ENCODE measurements at places on chromosomes 13 and 19.
A peak's percentile ranks its signal among the peaks of the same experiment; 100 is the strongest.

GRCh38 chr19:7211191-7211951 is 82.8 kb downstream of the INSR start:
- DNase-seq: peak; percentile 2

DNA sequence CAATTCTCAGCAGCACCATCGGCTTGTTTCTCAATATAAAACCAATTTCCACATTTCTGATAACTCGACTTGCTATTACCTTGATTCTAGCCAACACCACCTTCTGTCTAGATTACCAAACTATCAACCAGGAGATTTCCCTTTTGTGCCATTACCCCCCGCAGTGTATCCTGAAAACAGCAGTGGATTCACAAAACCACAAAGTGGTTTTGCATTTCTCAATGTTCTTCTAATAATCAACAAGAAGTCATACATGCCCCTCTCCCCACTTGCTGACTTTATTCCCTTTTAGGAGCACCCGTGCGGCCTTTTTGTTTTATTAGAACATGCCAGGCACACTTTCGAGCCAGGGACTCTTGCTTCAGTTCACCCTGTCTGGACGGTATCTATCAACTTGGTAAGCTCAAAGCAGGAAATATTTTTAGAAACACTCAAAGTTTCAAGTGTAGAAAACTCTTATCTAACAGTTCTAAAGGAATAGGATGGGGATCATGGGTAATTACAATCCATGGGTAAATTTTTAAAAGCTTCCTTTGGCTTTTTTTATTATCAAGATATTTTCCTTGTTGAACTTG is 967.4 kb downstream of the EFNB2 start:
- DNase-seq: no peak

GRCh38 chr13:113124211-113124970 is 1.8 kb downstream of the F10 start:
- no peak for DNase-seq

DNA sequence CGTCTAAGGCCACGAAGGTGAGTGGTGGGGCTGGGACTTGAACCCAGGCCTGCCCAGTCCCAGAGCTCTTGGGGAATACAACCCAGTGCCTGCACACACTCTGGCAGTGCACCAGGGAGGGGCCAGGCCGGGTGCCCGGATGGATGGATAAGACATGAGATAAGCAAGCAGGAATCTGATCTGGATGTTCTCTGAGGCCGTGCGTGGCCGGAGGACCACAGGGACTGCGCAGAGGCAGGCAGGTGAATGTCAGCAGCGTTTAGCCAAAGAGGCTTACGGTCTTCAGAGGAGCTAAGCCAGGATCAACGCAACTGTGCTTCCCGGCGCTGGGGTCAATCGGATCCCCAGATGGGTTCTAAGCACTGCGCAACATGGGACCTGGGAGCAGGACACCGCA is 1.5 kb downstream of the ZNF787 start:
- DNase-seq: peak; percentile 49

DNA sequence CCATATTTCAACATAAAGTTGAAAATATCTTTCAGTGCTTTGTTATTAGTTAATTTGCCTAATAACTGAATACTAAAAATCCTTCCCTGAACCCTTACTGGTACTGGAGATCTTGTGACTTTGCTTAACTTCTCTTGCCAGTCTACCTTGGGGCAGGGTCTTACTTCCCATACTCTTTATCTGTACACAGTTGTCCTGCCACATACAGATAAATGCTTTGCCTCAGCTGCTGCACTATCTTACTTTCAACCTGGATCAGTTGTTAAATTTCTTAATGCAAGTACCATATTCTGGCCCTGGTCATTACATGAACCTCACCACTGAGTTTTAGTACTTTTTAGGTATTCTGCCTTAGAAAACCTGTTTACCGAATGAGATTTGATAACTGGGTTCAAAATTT is 107.6 kb downstream of the PIBF1 start:
- no peak for DNase-seq

GRCh38 chr13:26600343-26600742 is 42.9 kb downstream of the WASF3 start:
- peak; percentile 48 for DNase-seq

GRCh38 chr13:91417660-91418325 is 19.4 kb downstream of the GPC5 start:
- no peak for DNase-seq

- DNase-seq: no peak
Observed at GRCh38 chr19:54142166-54142780, 4.7 kb downstream of the CNOT3 start.

- DNase-seq: no peak
Observed at GRCh38 chr13:98960606-98961502, 17.0 kb downstream of the DOCK9 start.

- DNase-seq: no peak
Observed at GRCh38 chr19:5290336-5291262, 50.0 kb downstream of the PTPRS start.

GRCh38 chr13:91630946-91631345 is 232.5 kb downstream of the GPC5 start:
- DNase-seq: peak; percentile 22

GRCh38 chr13:28220166-28220565 is 81.8 kb downstream of the PAN3 start:
- peak; percentile 42 for DNase-seq

DNA sequence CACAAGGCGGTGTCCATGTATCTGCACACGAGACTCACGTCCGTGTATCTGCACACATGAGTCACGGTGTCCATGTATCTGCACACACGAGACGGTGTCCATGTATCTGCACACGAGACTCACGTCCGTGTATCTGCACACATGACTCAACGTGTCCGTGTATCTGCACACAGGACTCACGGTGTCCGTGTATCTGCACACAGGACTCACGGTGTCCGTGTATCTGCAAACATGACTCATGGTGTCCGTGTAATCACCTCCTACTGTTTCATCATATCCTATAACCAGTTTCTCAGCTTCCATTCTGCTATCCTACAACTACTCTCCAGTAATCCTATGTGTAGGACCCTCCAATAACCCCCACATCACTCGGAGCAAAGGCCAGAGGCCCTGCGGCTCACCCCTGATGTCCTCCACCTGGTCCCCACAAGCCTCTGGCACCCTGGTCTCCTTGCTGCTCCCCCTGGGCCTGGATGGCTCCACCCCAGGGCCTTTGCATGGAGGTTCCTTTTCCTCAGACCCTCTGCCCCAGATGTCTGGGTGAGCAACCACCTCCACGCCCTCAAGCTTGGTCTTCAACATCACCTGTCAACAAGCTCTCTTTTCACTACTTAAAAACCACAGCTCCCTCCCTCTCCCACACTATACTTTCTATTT is 2.5 kb upstream of the TMEM255B start:
- DNase-seq: no peak

DNA sequence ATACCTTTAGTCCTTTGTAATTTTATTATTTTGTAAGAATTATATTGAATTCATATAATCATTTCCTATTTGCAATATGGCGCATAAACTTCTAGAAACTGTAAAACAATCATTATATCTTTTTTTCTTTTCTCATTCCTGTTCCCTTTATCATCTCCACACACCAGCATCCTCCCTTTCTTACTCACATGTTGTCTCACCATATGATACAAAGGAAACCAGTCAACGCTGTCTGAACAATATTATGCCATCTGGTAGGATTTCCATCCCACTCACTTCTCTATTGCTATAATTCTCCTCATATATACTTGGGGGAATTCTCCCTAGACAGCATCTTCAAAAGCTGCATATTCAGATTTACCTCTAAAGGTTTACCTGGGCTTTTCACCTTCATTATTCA is 389.8 kb downstream of the NDFIP2 start:
- DNase-seq: peak; percentile 34

GRCh38 chr19:50224986-50225747 is 21.7 kb downstream of the MYH14 start:
- DNase-seq: no peak

DNA sequence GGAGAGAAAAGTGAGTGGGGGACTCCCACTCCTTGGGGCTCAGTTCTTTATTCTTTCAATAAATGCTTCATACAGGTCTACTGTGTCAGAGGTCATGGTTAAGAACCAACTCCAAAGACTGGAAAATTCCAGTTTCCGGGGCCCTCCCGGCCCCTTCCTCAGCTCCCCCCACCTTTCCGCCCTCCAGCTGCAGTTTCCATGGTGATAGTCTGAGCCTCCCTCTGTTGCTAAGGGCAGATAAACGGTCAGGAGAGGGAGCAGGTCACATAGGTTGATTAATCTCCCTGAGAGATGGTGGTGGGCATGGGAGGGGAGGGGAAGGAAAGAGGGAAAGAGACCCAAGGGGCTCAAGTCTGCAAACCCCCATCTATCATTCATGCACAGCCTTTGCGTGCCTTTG is 131.5 kb upstream of the USP29 start:
- DNase-seq: no peak

DNA sequence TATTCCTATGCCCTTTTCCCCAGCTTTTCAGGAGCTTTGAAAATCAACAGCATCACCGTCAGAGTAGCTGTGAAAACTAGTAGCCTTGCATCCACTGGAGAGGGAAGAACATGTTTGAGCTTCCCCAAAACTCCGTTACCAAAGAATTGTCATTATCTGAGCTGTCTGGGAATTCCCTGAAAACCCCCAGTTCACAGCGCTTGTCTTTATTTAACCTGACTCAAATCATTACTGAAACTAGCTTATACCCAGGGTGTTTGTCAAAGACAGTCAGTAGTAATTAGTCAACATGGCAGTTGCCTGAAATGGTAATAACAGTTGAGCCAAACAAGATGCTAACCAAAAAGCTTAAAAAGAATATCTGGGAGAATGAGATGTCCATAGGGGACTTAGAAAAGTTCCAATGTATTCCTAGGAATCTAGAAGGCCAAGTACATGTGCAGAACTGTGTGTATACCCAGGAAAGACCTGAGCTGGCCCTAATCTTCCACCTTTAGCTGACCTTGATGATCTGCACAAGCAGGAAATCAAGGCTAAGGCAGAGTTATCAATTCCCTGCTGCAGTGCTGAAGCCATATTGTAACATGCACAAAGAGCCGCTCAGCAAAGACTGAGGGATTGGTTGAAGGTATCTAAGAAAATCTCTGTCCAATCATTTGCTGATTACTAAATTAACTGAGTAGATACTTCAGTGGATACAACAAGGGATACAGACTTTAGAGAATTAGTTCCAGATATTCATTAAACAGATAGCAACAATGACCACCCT is 130.8 kb downstream of the KL start:
- DNase-seq: no peak

DNA sequence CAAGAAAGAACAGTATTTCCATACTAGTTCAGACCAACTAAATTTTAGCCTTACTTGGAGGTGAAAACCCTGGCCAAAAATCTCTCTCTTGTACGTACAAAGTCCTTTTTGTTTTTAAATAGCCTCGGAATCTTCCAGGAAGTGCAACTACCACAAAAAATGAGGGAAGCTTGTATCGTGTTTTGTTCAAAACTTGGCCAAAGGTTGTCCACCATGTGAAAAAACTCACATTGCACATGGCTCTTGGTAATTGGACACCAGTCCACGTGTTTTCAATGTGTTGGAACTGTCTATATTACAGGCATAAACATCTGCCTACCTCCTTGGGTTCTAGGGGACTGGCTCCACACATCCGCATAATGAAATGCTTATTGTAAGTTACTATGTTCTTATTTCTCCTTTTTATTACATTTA is 15.2 kb upstream of the STRN4 start:
- DNase-seq: peak; percentile 57

DNA sequence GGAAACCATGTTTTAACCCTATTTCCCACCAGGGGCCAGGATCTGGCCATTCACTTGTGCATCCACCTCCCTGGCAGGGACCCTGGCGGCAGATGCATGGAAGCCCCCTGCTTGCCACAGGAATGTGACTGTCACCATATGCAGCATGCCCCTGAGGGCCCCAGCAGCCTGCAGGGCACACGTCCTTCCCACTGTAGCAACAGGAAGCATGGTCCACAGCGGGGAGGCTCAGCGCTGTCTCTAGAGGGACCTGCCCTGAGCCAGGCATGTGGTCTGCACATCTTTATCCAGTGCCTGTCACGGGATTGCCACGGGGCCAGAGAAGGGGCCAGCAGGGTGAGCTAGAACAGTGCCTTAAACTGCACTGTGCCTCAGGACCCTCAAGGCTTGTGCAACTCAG is 34.9 kb upstream of the MCF2L start:
- no peak for DNase-seq

GRCh38 chr19:3322199-3322978 is 44.0 kb upstream of the NFIC start:
- DNase-seq: no peak

- peak; percentile 37 for DNase-seq
Observed at GRCh38 chr13:30388406-30389283, 33.6 kb upstream of the UBE2L5 start.

- DNase-seq: no peak
Observed at GRCh38 chr13:32837973-32838927, 178.0 kb upstream of the KL start.

DNA sequence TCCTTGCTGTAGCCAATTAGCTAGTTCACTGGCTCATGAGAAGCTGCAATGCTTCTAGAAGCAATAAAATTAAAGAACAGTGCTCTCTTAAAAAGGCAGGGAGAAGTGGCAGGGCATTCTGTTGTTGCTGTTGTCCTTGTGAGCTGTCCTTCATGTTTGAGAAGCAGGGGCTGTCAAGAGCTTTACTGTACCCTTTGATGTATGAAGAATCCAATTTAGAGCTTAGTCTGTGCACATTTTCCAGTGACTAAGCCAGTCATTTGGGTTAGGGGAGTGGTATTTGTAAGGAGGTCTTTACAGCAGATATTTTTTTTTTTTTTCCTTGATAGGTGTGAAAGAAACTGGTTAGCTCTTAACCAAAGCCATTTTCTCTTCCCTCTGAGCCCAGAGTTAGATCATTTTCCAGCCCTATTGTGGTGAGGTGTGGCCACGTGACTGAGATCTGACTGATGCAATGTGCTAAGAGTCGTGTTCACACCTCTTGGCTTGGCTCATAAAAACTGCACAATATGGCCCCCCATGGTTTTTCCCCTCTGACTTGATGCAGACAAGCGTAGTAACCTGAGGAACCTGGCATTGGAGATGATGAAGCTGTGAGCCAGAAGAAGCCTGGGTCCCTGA is 309.6 kb upstream of the TMTC4 start:
- DNase-seq: no peak

GRCh38 chr13:72963762-72964161 is 95.0 kb upstream of the KLF5 start:
- no peak for DNase-seq

DNA sequence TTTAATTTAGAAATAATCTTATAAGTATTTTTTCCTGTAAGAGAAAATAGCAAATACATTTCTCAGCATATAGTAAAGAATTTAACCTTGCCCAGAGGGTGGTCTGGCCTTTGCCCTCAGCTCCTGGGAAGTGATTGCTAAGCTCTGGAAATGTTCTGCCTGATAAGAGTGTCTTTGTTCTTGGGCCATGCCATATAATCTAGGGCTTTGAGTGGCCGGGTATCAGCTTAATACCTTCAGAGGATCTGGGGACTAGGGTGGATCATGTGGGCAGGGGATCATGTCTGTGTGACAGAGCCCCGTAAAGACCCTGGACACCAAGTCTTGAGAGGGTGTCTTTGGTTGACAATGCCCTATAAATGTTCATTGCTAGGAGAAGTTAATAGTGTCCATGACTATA is 1032.4 kb upstream of the MIR17HG start:
- no peak for DNase-seq

DNA sequence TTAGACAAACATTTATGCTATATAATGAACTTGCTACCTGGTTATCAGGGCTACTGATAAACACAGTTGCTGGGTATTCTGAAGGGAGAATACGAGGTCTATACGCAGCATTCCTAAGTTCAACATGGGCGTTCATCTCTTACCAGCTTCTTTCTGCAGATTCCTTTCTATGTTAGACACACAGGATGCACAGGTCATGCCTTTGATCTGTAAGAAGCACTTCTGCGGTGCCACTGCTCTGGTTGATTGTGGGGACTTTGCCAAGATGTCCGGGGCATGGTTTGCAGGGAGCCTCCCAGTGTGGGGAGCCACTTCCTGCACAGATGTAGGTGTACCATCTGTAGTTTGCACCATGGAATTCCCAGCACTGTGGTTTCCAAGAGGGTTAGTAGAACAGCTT is 40.9 kb downstream of the ATP7B start:
- no peak for DNase-seq

Data from fibroblast of skin of right biceps (primary cell).